ENCODE measurements at places on chromosomes 1 and 21. TPM values are rescaled to one million over a fixed set of nuclear protein-coding genes. Genes with fewer than 3 reads are reported as not detected.

GRCh38 chr1:23909412-23909811 is 3.8 kb downstream of the CNR2 start:
- H3K27ac ChIP-seq: no peak overlapping the region
- peaks cover 56% of the 10 kb centered on the region for H3K4me1 ChIP-seq
- H3K27me3 ChIP-seq: peaks cover 19% of the 10 kb centered on the region
- H3K4me3 ChIP-seq: peak overlapping the region; percentile 47
- no peak for DNase-seq

GRCh38 chr1:220733086-220733601 is 15.0 kb upstream of the MTARC2 start:
- no peak overlapping the region for H3K4me3 ChIP-seq
- no peaks in the 10 kb centered on the region for H3K36me3 ChIP-seq
- DNase-seq: peak; percentile 63
- H3K27me3 ChIP-seq: peaks cover 12% of the 10 kb centered on the region
- no peak overlapping the region for H3K27ac ChIP-seq
- H3K4me1 ChIP-seq: peaks cover 11% of the 10 kb centered on the region

- peaks cover 5% of the 10 kb centered on the region for H3K4me1 ChIP-seq
- no peak for DNase-seq
- peaks cover 21% of the 10 kb centered on the region for H3K27me3 ChIP-seq
- H3K36me3 ChIP-seq: no peaks in the 10 kb centered on the region
- no peak overlapping the region for H3K27ac ChIP-seq
Measured at GRCh38 chr1:209882942-209883340, 55.1 kb upstream of the SYT14 start.

DNA sequence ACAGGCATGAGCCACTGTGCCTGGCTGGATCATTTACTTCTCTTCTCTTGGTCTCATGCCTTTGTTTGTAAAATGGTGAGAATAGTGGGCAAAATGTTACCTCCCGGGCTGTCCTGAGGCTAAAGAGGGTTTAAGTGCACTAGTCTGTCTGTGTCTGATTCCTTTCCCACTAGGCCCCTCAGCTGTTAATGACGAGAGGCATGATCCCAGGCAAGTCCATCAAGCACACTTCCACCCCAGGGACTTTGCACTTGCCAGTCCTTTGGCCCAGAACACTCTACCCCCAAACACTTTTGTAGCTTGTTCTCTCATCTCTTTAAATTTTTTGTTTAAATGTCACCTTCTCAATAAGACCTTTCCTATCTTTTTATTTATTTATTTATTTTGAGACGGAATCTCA is 13.8 kb upstream of the EPB41 start:
- DNase-seq: no peak
- peak overlapping the region; percentile 22 for H3K27ac ChIP-seq
- no peaks in the 10 kb centered on the region for H3K27me3 ChIP-seq
- H3K4me1 ChIP-seq: peaks cover 29% of the 10 kb centered on the region
- H3K4me3 ChIP-seq: no peak overlapping the region

- H3K4me3 ChIP-seq: no peak overlapping the region
- peaks cover 53% of the 10 kb centered on the region for H3K36me3 ChIP-seq
- DNase-seq: no peak
- H3K4me1 ChIP-seq: peaks cover 43% of the 10 kb centered on the region
- H3K27me3 ChIP-seq: no peaks in the 10 kb centered on the region
- peak overlapping the region; percentile 74 for H3K27ac ChIP-seq
Measured at GRCh38 chr1:93874025-93874651, 4.9 kb downstream of the DNTTIP2 start.

- peaks cover 29% of the 10 kb centered on the region for H3K36me3 ChIP-seq
- H3K27ac ChIP-seq: no peak overlapping the region
- no peak for DNase-seq
- H3K4me3 ChIP-seq: no peak overlapping the region
Measured at GRCh38 chr1:9242338-9242969, 7.9 kb downstream of the H6PD start.

GRCh38 chr1:157540852-157541251 is 11.5 kb downstream of the FCRL5 start:
- no peak overlapping the region for H3K4me3 ChIP-seq
- H3K27ac ChIP-seq: no peak overlapping the region
- H3K4me1 ChIP-seq: no peaks in the 10 kb centered on the region
- no peaks in the 10 kb centered on the region for H3K36me3 ChIP-seq
- no peak for DNase-seq
- H3K27me3 ChIP-seq: peaks cover 13% of the 10 kb centered on the region

LRRC42 gene
- 32.8 TPM for total RNA-seq

- no peak overlapping the region for H3K4me3 ChIP-seq
- H3K4me1 ChIP-seq: no peaks in the 10 kb centered on the region
- no peak for DNase-seq
- no peaks in the 10 kb centered on the region for H3K36me3 ChIP-seq
Measured at GRCh38 chr1:186982116-186982515, 153.4 kb downstream of the PLA2G4A start.

GRCh38 chr1:178613271-178613945 is 100.5 kb downstream of the TEX35 start:
- no peak overlapping the region for H3K4me3 ChIP-seq
- H3K4me1 ChIP-seq: no peaks in the 10 kb centered on the region
- DNase-seq: no peak
- peaks cover 2% of the 10 kb centered on the region for H3K27me3 ChIP-seq
- no peaks in the 10 kb centered on the region for H3K36me3 ChIP-seq

NMNAT2 gene
- not detected for total RNA-seq

- H3K27ac ChIP-seq: no peak overlapping the region
- DNase-seq: no peak
- no peak overlapping the region for H3K4me3 ChIP-seq
- H3K4me1 ChIP-seq: no peaks in the 10 kb centered on the region
- H3K36me3 ChIP-seq: no peaks in the 10 kb centered on the region
- H3K27me3 ChIP-seq: peaks cover 18% of the 10 kb centered on the region
Measured at GRCh38 chr1:225494789-225495359, 67.0 kb upstream of the LBR start.

DNA sequence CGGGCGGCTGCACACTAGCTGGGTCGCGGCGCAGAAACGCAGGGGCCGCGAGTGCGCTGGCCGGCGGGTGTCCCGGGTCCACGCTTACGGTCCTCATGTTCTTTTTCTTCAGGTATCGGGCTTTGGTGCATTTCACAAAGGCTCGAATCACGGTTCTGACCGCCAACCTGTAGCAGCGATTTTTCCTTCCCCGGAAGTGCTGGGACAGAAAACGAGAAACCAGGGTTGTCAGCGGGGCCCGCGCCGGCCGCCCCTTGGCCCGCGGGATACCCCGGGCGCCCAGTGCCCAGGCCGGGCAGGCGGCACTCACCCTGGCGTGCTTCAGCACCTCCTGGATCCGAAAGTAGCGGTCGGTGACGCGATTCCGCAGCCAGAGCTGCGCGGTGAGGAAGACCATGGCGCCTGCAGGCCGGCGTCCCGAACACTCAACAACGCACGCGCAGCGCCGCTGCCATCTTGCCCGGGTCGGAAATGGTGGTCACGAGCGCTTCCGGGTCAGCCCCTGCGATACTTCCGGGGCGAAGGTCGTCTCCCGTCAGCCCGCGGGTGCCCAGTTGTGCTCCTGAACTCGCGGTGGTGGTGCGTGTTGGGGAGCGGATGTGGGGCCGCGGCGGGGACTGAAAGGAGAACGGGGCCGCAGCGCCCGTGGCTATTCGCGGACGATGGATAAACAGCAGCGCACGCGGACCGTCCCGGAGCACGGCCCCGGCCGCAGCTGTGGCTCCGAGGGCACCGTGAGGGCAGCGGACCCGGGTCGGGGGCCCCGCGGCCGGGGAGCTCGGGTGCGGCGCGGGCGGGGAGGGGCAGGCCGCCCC is at the start of gene MRPL20:
TSS of gene MRPL20 (minus strand) at position 473 of the 815 bp plus-strand sequence. CDS start at position 397, 76 bp downstream.
- peak within 1 kb of the TSS; percentile 95 for H3K4me3 ChIP-seq
- peaks cover 15% of the 10 kb centered on the region for H3K4me1 ChIP-seq
- peak; percentile 96 for DNase-seq
- H3K27me3 ChIP-seq: peaks cover 2% of the 10 kb centered on the region
- H3K36me3 ChIP-seq: peaks cover 32% of the 10 kb centered on the region

GRCh38 chr1:2151252-2151651 is 43.3 kb downstream of the FAAP20 start:
- no peak for DNase-seq
- no peak overlapping the region for H3K27ac ChIP-seq
- no peak overlapping the region for H3K4me3 ChIP-seq
- H3K27me3 ChIP-seq: no peaks in the 10 kb centered on the region

GRCh38 chr1:151639466-151639865 is 27.6 kb downstream of the SNX27 start:
- H3K36me3 ChIP-seq: peaks cover 4% of the 10 kb centered on the region
- H3K4me1 ChIP-seq: no peaks in the 10 kb centered on the region
- DNase-seq: no peak
- no peak overlapping the region for H3K27ac ChIP-seq

DNA sequence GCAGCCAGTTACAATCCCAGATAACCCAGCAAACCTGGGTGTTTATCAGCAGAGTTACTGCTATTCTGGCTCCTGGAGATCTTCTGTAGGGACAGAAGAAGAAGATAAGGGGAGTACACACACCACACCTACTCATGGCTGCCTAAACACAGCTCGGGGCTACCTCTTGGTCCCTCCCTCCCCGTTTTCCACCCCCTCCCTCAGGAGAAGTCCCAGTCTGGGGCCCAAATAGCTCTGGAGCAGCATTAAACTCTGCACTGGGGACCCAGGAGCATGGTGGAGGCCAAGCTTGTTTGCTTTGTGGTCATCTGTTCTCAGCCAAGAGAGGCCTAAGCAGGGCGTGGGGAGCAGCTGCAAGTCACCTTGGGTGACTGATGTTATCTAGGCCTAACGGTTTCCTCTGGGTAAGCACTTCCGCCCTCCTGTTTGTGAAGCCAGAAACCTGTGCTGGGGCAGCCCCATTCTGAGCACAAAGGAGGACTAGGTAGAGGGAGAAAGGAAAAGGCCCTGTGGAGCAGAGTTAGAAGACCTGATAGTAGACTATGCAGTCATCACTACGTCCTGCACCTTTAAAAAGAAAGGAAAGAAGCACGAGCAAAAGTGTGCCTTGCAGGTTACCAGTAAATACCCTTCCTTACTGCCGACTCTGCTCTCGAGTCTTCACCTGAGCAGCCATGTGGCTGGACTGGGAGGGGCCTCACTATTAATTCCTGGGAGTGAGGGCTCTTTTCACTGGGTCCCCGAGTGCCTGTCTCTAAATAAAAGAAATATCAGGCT is 2.0 kb upstream of the RCSD1 start:
- peak; percentile 82 for DNase-seq
- H3K27me3 ChIP-seq: no peaks in the 10 kb centered on the region
- peaks cover 70% of the 10 kb centered on the region for H3K4me1 ChIP-seq
- peaks cover 26% of the 10 kb centered on the region for H3K36me3 ChIP-seq
- peak overlapping the region; percentile 85 for H3K4me3 ChIP-seq

- peaks cover 2% of the 10 kb centered on the region for H3K27me3 ChIP-seq
- H3K4me1 ChIP-seq: peaks cover 7% of the 10 kb centered on the region
Measured at GRCh38 chr1:3598522-3599285, 12.6 kb downstream of the MEGF6 start.

DNA sequence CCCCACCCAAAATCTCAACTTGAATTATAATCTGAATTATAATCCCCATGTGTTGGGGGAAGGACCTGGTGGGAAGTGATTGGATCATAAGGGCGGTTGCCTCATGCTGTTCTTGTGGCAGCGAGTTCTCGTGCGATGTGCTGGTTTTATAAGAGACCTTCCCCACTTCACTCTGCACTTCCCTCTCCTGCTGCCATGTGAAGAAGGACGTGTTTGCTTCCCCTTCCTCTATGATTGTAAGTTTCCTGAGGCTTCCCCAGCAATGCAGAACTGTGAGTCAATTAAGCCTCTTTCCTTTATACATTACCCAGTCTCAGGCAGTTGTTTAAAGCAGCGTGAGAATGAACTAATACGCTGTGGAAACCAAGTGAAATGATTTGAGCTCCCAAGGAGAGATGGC is 48.0 kb upstream of the SOD1 start:
- H3K27me3 ChIP-seq: peaks cover 8% of the 10 kb centered on the region
- H3K27ac ChIP-seq: no peak overlapping the region
- H3K36me3 ChIP-seq: peaks cover 2% of the 10 kb centered on the region
- H3K4me1 ChIP-seq: no peaks in the 10 kb centered on the region

GRCh38 chr1:19477284-19478249 is 7.8 kb downstream of the CAPZB start:
- peak overlapping the region; percentile 91 for H3K27ac ChIP-seq
- H3K36me3 ChIP-seq: peaks cover 20% of the 10 kb centered on the region
- H3K4me3 ChIP-seq: peak overlapping the region; percentile 75
- H3K4me1 ChIP-seq: peaks cover 94% of the 10 kb centered on the region
- DNase-seq: no peak

GRCh38 chr1:200917291-200917817 is 22.7 kb downstream of the INAVA start:
- H3K36me3 ChIP-seq: no peaks in the 10 kb centered on the region
- no peak overlapping the region for H3K27ac ChIP-seq
- H3K4me3 ChIP-seq: no peak overlapping the region
- DNase-seq: no peak
- peaks cover 17% of the 10 kb centered on the region for H3K27me3 ChIP-seq

- H3K4me1 ChIP-seq: no peaks in the 10 kb centered on the region
- no peaks in the 10 kb centered on the region for H3K36me3 ChIP-seq
- H3K4me3 ChIP-seq: no peak overlapping the region
- DNase-seq: no peak
- H3K27me3 ChIP-seq: no peaks in the 10 kb centered on the region
Measured at GRCh38 chr21:32134441-32135130, 144.3 kb downstream of the MIS18A start.

DNA sequence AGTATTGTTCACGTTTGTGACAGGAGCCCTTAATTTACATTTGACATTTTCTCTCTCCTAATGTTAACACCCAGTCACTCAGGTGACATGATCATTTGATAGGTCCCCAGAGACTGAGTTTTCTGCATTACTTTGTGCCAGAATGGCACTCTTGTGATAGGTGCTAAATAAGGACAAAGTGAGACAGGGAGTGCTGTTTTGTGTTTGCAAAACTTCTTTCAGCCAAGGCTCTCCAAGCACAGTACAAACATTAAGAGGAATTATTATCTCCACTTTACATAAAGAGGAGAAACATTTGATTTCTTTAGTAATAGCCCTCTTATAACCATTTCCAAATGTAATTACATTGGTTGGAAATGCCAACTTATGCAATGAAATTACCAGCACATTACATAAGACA is 355.2 kb downstream of the NTNG1 start:
- H3K36me3 ChIP-seq: no peaks in the 10 kb centered on the region
- H3K4me3 ChIP-seq: no peak overlapping the region
- DNase-seq: no peak
- no peaks in the 10 kb centered on the region for H3K4me1 ChIP-seq
- no peak overlapping the region for H3K27ac ChIP-seq
- H3K27me3 ChIP-seq: no peaks in the 10 kb centered on the region

PTAFR gene
- total RNA-seq: 0.24 TPM

GRCh38 chr1:237672748-237673147 is 218.0 kb downstream of the ZP4 start:
- no peaks in the 10 kb centered on the region for H3K36me3 ChIP-seq
- no peaks in the 10 kb centered on the region for H3K4me1 ChIP-seq
- H3K27me3 ChIP-seq: no peaks in the 10 kb centered on the region
- no peak overlapping the region for H3K27ac ChIP-seq

DNA sequence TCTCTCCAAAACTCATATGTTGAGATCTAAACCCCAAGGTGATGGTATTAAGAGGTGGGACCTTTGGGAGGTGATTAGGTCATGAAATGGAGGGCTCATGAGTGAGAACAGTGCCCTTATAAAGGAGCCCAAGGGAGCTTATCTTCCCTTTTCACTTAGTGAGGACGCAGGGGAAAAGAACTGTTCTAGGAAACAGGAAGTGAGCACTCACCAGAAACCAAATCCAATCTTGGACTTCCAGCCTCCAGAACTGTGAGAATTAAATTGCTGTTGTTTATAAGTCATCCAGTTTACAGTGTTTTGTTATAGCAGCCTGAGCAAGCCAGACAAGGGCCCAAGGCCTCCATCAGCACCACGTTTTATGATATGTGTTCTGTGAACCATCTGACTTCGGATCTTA is 60.3 kb upstream of the LRRC8D start:
- peaks cover 20% of the 10 kb centered on the region for H3K36me3 ChIP-seq
- no peaks in the 10 kb centered on the region for H3K27me3 ChIP-seq
- H3K4me1 ChIP-seq: peaks cover 88% of the 10 kb centered on the region
- H3K4me3 ChIP-seq: no peak overlapping the region
- no peak overlapping the region for H3K27ac ChIP-seq
